ENCODE measurements at places on chromosomes 4 and X.

DNA sequence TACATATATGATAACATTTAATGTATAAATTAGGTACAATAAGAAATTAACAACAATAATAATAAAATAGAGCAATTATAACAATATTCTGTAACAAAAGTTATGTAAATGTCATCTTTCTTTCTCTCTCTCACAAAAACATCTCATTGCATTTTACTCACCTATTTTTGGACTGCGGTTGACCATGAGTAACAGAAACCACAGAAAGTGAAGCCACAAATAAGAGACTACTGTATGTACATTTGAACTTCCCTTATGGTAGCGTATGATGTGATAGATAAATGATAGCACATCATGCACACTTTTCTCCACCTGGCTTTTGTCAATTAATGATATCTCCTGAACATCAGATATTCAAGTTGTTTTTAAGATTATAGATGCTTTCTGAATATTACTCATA is 80.5 kb downstream of the HNRNPD start:
- H3K4me1 ChIP-seq: peaks cover 13% of the 10 kb centered on the region
- no peak for DNase-seq
- H3K27me3 ChIP-seq: no peaks in the 10 kb centered on the region
- H3K4me3 ChIP-seq: no peak overlapping the region
- no peaks in the 10 kb centered on the region for H3K36me3 ChIP-seq

DNA sequence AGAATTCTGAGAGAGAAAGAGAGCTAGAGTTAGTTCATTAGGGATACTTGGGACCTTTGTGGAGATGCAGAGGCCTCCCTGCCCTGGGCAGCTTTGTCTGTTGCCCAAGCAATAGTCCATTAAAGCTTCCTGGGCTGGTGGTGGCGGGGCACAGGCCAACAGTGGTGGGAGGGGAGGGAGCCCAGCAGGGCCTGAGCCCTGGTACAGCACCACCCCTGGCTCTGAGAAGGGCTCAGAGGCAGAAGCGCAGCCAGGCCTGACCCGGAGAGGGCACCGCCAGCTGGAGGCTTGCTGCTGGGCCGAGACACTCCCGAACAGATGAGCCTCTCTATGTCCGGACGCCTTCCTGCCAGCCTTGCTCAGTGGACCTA is 65.3 kb downstream of the EFNB1 start:
- H3K27me3 ChIP-seq: no peaks in the 10 kb centered on the region
- DNase-seq: no peak
- no peaks in the 10 kb centered on the region for H3K36me3 ChIP-seq
- peaks cover 1% of the 10 kb centered on the region for H3K4me1 ChIP-seq
- no peak overlapping the region for H3K4me3 ChIP-seq

- no peak overlapping the region for H3K4me3 ChIP-seq
- no peak overlapping the region for H3K27ac ChIP-seq
These were observed 65.2 kb downstream of the PARM1 start for GRCh38 chr4:74997948-74998729.

- no peaks in the 10 kb centered on the region for H3K27me3 ChIP-seq
- peaks cover 39% of the 10 kb centered on the region for H3K4me1 ChIP-seq
- DNase-seq: peak; percentile 48
- H3K36me3 ChIP-seq: peaks cover 2% of the 10 kb centered on the region
- peak overlapping the region; percentile 77 for H3K27ac ChIP-seq
These were observed 866 bp upstream of the UVSSA start for GRCh38 chr4:1345903-1346780.

GRCh38 chrX:24154490-24155034 is 5.0 kb downstream of the ZFX start:
- H3K27me3 ChIP-seq: no peaks in the 10 kb centered on the region
- DNase-seq: no peak
- peaks cover 61% of the 10 kb centered on the region for H3K4me1 ChIP-seq
- H3K27ac ChIP-seq: no peak overlapping the region
- H3K4me3 ChIP-seq: no peak overlapping the region
- peaks cover 29% of the 10 kb centered on the region for H3K36me3 ChIP-seq

DNA sequence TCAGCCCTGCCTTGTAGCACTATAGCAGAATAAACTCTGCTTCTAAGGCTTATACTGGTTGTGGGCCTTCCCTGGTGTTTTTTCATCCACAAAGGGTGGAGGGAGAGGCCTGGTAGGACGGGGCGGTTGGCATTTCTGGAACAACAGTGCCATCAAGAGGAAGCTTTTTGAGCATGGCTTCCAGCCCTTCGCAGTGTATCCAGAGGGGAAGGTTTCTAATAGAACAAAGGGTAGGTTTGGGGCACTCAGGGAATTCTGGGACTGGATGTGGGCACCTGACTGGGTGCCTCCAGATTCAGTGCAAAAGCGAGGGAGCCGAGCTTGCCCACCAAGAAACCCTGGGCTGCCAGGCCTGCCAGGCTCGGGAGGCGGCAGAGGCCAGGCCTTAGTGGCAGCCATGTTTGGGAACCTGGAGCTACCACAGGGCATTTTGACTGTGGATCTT is 229.6 kb upstream of the AGTR2 start:
- H3K36me3 ChIP-seq: no peaks in the 10 kb centered on the region
- no peaks in the 10 kb centered on the region for H3K4me1 ChIP-seq
- no peak overlapping the region for H3K4me3 ChIP-seq
- no peak overlapping the region for H3K27ac ChIP-seq
- no peaks in the 10 kb centered on the region for H3K27me3 ChIP-seq
- DNase-seq: no peak

DNA sequence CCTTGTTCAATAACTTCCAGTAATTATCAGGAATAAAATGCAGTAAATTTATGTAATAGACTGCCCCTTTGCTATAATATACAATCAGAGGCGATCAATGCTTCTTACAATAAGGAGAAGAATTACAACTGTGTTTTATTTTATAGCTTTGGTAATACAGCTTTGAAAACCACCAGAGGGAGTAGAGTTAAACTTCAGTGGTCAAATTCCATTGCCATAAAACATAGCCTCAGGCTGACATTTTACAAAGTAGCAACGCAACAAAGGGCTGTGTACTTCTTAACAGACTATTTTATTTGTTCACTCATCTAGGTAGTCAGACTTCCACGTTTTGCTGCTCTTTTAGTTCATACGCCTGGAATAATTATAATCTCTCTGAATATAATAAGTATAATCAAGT is 58.5 kb downstream of the TEX13C start:
- DNase-seq: no peak
- no peaks in the 10 kb centered on the region for H3K4me1 ChIP-seq
- no peaks in the 10 kb centered on the region for H3K36me3 ChIP-seq
- H3K4me3 ChIP-seq: no peak overlapping the region

GRCh38 chr4:151095142-151095541 is 4.3 kb upstream of the RPS3A start:
- H3K27me3 ChIP-seq: peaks cover 9% of the 10 kb centered on the region
- no peak for DNase-seq
- H3K36me3 ChIP-seq: peaks cover 11% of the 10 kb centered on the region
- H3K4me3 ChIP-seq: no peak overlapping the region

GRCh38 chr4:82373486-82373815 is 340 bp downstream of the HNRNPD start:
- H3K36me3 ChIP-seq: peaks cover 66% of the 10 kb centered on the region
- H3K27me3 ChIP-seq: peaks cover 5% of the 10 kb centered on the region
- peaks cover 51% of the 10 kb centered on the region for H3K4me1 ChIP-seq
- H3K27ac ChIP-seq: peak overlapping the region; percentile 100

- DNase-seq: no peak
- no peaks in the 10 kb centered on the region for H3K4me1 ChIP-seq
- H3K27ac ChIP-seq: no peak overlapping the region
- H3K36me3 ChIP-seq: no peaks in the 10 kb centered on the region
These were observed 5.0 kb downstream of the GPC3 start for GRCh38 chrX:133980406-133980805.

- no peaks in the 10 kb centered on the region for H3K27me3 ChIP-seq
- no peak overlapping the region for H3K27ac ChIP-seq
- no peak for DNase-seq
- H3K36me3 ChIP-seq: peaks cover 72% of the 10 kb centered on the region
- no peak overlapping the region for H3K4me3 ChIP-seq
- H3K4me1 ChIP-seq: peaks cover 30% of the 10 kb centered on the region
These were observed 82.0 kb downstream of the IRF2 start for GRCh38 chr4:184392316-184392715.

- H3K4me1 ChIP-seq: peaks cover 2% of the 10 kb centered on the region
- H3K27ac ChIP-seq: no peak overlapping the region
- no peak for DNase-seq
- no peak overlapping the region for H3K4me3 ChIP-seq
- no peaks in the 10 kb centered on the region for H3K36me3 ChIP-seq
- peaks cover 33% of the 10 kb centered on the region for H3K27me3 ChIP-seq
These were observed 265.0 kb upstream of the RPS6KA3 start for GRCh38 chrX:20531667-20532066.

- no peak overlapping the region for H3K4me3 ChIP-seq
- no peak for DNase-seq
- H3K4me1 ChIP-seq: no peaks in the 10 kb centered on the region
These were observed 22.3 kb downstream of the NKX1-1 start for GRCh38 chr4:1383728-1384591.

GRCh38 chr4:1469607-1470392 is 63.6 kb upstream of the NKX1-1 start:
- H3K4me3 ChIP-seq: no peak overlapping the region
- peaks cover 2% of the 10 kb centered on the region for H3K36me3 ChIP-seq
- no peak overlapping the region for H3K27ac ChIP-seq

DNA sequence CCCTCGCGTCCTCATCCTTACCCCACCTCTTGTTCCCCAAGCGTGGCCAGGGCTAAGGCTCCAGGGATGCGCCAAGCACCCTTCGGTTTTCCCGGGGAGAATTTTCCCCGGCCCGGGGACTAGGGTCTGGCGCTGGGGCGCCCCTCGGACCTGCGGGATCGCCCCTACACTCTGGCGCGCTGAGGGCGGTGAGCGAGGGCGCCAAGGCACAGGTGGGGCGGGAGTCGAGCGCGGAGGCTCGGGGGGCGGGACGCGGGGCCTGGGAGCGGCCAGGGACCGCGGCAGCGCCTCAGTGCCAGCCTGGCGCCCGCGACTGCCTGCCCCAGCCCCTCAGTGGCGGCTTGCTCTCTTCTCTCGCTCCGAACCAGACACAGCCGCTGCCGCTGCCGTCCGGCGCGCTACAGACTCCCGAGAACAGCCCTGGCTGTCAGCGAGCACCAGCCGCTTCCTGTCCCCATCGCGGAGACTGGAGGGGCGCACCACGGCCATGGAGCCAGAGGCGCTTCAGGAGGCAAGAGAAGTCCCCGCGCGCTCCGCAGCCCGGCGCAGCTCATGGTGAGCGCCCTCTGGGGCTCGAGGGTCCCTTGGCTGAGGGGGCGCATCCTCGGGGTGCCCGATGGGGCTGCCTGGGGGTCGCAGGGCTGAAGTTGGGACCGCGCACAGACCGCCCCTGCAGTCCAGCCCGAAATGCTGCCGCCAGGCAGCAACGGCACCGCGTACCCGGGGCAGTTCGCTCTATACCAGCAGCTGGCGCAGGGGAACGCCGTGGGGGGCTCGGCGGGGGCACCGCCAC is at the start of gene DRD5:
Gene DRD5, plus strand, starts transcription at position 292 of the 793 bp plus-strand sequence. Its CDS starts 396 bp downstream, at position 688.
- H3K36me3 ChIP-seq: no peaks in the 10 kb centered on the region
- H3K27me3 ChIP-seq: peaks cover 36% of the 10 kb centered on the region
- H3K4me3 ChIP-seq: no peak within 1 kb of the TSS
- DNase-seq: no peak
- no peaks in the 10 kb centered on the region for H3K4me1 ChIP-seq
- H3K27ac ChIP-seq: no peak within 1 kb of the TSS

GRCh38 chr4:136443006-136443405 is 1089.3 kb downstream of the PCDH18 start:
- no peaks in the 10 kb centered on the region for H3K4me1 ChIP-seq
- H3K27ac ChIP-seq: no peak overlapping the region
- H3K4me3 ChIP-seq: no peak overlapping the region
- DNase-seq: no peak
- no peaks in the 10 kb centered on the region for H3K36me3 ChIP-seq

DNA sequence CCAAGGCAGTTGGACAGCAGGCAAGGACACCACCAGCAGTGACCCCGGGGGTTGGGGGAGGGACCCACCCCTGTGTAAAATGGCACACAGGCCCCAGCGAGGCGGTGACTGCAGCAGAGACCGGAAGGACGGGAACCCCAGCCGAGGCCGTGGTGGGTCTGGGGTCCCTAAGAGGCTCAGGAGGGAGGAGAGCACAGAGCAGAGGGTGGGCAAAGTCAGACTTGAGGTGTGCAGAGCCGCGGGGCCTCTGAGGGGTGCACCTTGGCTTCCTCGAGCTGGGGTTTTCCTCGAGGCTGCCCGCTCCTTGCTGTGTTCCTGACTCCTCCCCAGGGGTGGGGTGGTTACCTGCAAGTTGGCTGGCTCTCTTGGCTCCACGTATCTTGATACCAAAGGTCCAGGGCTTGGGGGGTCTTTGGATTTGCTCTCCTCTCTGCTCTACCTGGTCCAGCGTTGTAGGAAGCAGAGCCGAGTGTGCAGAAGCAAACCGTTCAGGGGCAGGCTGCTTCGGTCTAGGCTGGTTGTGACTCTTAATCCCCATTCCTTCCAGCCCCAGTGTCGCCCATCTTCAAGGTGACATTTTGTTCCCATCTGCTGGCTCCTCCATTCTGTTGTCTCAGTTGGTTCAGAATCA is 37.9 kb upstream of the SORCS2 start:
- no peaks in the 10 kb centered on the region for H3K36me3 ChIP-seq
- no peaks in the 10 kb centered on the region for H3K4me1 ChIP-seq
- peaks cover 17% of the 10 kb centered on the region for H3K27me3 ChIP-seq
- H3K4me3 ChIP-seq: no peak overlapping the region
- no peak for DNase-seq

- H3K4me1 ChIP-seq: peaks cover 42% of the 10 kb centered on the region
- H3K27me3 ChIP-seq: peaks cover 13% of the 10 kb centered on the region
- peak within 1 kb of the TSS; percentile 95 for H3K27ac ChIP-seq
- DNase-seq: peak; percentile 73
- H3K36me3 ChIP-seq: peaks cover 5% of the 10 kb centered on the region
These were observed at the start of gene LEF1 for GRCh38 chr4:108168671-108169523. TSS of gene LEF1 (minus strand) at chr4:108168932. CDS start at chr4:108167767, 1,165 bp downstream.

DNA sequence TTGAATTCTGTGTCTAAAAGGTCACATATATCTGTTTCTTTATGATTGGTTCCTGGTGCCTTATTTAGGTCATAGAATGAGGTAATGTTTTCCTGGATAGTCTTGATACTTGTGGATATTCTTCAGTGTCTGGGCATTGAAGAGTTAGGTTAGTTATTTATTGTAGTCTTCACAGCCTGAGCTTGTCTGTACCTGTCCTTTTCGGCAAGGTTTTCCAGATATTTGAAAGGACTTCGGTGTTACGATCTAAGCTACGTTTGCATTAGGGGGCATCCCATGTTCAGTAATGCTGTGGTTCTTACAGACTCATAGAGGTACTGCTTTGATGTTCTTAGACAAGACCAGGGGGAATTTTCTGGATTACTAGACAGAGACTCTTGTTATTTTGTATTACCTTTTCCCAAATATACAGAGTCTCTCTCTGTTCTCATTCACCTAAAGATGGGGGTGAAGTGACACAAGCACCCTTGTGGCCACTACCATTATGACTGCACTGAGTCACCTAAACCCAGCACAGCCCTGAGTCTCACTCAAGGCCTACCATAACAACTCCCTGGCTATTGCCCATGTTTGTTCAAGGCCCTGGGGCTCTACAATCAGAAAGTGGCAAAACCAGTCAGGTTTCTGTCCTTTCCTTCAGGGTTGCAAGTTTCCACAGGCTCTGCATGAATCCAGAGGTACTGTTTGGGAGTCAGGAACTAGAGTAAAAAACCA is 30.1 kb upstream of the CYSLTR1 start:
- no peaks in the 10 kb centered on the region for H3K27me3 ChIP-seq
- H3K27ac ChIP-seq: no peak overlapping the region
- no peak overlapping the region for H3K4me3 ChIP-seq

GRCh38 chr4:111707491-111707890 is 437.8 kb upstream of the FAM241A start:
- no peak for DNase-seq
- no peak overlapping the region for H3K4me3 ChIP-seq
- H3K27ac ChIP-seq: no peak overlapping the region
- H3K27me3 ChIP-seq: no peaks in the 10 kb centered on the region
